ENCODE measurements at places on chromosomes 7 and 10.

DNA sequence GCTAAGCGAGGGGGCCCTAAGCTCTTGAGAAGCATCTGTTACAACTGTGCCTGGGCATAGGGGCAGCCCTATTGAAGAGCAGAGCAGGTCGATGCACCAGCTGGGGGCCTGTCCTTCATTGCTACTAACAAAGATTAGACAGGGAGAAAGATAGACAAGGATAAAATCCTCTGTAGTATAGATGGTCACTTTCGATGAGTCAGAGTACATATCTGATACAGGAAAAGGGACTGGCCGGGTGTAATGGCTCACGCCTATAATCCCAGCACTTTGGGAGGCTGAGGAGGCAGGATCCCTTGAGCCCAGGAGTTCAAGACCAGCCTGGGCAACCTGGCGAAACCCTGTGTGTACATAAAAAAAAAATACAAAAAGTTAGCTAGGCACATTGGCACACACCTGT lies 13.6 kb downstream of the OPTN start:
- DNase-seq, result no peak

GRCh38 chr10:126570621-126571602 lies 99.6 kb downstream of the C10orf90 start:
- DNase-seq, result no peak

DNA sequence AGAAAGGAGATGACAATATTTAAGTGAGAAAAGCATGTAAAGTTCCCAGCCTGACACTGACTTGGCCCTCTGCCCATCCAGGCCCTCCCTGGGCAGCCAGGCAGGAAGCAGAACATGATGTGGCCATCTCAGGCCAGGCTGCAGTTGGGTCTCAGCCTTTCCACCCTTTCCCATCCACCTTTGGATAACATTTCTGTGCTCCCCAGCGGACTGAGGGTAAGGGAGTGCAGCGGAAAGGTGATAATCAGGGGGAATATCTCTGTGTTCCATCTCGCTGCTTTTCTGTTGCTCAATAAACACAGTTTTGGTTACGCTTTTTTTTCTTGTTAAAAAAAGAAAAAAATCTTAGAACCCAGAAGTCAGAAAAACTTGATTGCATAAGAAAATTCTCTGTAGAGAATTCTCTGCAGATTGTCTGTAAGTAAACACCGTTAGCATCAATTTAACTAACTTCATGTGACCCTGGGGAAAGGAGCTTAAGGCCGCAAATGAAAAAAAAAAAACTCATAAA lies 37.2 kb upstream of the TARP start:
- peak; percentile 70 for DNase-seq

DNA sequence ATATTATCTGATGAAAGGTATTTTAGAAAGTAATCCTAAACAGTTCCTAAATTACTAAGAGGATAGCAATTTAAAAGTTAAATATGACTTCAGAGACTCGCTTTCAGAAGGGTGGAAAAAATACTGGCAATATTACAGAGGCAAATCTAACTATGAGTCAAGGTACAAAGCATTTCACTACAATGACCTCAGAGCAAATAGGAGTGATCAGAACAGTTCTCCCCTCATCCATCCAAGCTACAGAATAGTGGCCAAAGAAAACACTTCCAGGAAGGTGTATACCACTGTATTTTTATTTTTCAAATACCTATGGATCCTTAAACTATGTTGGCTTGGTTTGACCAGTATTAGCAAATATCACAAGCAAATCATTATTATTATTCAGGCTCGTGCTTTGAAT lies 112.8 kb upstream of the ODAD2 start:
- no peak for DNase-seq

DNA sequence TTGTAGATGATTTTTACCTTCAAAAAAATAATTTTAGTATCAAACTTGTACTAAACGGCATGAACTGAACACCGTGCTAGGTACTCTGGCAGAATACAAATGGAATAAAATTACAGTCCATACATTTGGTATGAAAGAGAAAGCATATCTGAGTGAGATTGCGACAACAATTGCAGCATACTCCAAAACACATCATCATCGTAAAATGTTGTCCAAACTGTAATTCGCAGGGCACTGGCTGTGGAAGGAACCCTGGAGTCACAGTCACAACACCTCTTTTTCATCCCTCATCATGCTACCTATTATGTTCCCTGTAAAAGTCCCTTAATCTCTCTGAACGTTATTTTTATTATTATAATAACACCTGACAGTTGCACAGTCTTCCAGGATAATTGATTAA lies 13.5 kb downstream of the CREM start:
- DNase-seq, result no peak

GRCh38 chr7:18126281-18126680 lies 98.6 kb upstream of the PRPS1L1 start:
- DNase-seq, result no peak

- no peak for DNase-seq
Measured at GRCh38 chr7:138470391-138471157, 10.5 kb downstream of the TRIM24 start.

DNA sequence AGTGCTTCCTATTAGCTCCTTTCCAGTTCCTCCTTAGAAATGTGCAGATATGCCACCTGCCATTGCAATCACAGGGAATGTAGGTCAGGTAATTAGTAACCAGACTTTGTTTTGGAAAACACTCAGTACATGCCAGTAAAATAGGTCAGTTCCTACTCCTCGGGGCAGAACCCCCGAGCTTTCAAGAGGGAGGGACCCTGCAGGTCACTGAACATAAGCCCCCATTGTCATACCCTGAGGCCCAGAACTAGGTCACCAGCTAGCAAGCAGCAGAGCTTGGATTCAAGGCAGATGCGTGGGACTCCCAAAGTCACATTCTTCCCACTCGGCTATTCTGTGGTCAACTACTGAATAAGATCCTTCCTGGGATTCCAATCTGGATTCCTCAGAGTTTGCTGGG lies 104.8 kb downstream of the PPP1R3C start:
- DNase-seq, result no peak

- no peak for DNase-seq
Measured at GRCh38 chr10:116170815-116171250, 102.2 kb downstream of the GFRA1 start.

DNA sequence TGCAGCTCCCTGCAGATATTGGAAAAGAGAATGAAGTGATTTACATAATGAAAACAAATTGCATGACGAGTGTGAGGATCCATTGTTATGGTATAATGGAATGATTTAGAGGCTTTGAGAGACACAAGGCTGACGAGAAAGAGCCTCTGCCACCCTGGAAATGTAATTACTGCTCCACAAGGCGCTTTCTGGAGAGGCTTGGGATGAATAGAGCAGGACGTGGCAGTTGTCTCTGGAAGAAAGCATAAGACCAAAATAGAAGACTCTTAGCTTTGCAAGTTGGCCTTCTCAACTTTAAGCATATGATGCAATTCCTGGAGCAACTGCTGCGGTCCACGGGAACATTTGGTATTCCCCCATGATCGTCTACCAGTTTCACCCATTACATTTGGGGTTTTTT lies 181.9 kb upstream of the TCF7L2 start:
- DNase-seq, result no peak

- no peak for DNase-seq
Measured at GRCh38 chr7:50085344-50085743, 7.7 kb downstream of the ZPBP start.

GRCh38 chr10:84613336-84614021 lies 285.1 kb downstream of the CCSER2 start:
- no peak for DNase-seq

GRCh38 chr7:46318276-46318675 lies 397.2 kb upstream of the IGFBP3 start:
- no peak for DNase-seq

DNA sequence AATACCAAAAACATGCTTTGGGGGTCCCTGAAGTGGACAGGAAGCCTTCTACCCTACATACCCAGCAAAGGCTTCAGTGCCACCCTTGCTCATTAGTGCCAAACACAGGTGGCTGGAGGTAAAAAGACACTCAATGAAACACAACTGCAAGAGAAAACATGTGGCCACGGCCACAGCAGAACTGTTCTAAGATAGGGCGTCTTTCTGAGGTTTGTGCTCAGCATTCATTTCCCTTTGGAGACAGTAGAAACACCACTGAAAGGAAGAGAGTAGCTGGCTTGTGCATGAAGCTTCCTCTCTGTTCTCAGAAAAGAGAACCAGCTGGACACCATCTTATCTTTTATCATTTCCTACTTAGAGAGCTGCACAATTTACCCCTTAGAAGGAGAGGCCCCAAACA lies 143.0 kb downstream of the PLXNA4 start:
- peak; percentile 42 for DNase-seq

DNA sequence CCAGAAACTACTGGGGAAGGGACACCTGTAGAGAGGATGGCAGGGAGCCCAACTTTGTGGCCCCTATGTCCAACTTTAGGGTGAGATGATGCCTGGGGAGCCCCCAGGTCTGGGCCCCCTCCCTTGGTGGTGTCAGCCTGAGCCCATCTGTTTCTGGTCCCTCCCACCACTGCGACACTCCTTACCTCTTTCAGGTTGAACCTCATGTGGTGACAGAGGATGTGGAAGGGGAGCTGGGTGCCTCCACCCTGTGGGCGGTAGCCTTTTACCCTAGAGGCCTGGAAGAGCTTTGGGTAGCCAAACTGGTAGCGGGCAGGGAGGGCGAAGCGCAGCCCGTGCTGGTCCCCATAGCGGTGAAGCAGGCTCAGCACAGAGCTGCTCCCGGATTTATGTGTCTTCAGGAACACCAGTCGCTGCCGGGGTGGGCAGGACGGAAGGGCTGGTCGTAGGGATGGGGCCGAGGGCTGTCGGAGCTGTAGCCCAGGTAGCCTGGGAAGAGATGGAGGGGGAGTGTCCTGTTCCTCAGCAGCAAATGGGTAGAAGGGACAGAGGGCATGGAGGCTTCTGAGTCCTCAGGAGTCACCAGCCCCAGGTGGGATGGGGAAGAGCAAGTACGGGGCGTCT lies 2.0 kb downstream of the GAL3ST4 start:
- no peak for DNase-seq

DNA sequence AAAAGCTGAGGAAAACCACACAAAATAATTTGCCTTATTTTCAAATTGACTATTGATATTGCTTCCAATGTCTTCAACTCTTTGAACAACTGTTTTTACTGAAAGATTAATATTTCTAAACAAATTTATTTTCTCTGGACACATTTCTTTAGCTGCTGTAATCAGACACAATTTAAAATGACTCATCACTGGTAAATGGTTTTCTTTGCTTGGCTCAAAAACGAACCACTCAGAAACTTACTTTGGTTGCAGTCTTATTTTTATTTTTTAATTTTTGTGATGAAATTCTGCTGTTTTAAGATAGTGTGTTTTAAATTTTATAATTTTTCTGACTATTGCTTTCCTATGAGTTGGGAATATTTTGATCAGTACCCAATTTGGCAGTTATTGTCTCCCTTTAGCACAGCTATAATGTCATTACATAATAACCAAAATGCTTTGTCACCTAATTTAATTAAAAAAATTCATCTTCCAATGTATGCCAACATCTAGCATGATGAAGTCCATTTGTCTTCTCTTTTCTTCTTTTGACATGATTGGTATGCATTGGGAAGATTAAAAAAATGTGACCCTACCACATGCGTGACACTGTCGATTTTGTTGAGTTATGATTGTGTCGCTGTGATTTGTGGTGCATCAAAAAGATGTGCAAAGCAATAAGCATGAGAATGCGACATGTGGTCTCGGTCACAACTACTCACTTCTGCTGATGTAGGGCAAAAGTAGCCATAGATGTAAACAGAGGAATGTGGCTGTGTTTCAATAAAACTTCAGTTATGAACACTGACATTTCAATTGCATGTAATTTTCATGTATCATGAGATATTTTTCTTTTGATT lies 222.3 kb downstream of the SUGCT start:
- no peak for DNase-seq

GRCh38 chr10:114825513-114826253 lies 4.1 kb downstream of the FHIP2A start:
- DNase-seq, result no peak

- DNase-seq, result peak; percentile 64
Measured at GRCh38 chr10:68156373-68157185, 47.3 kb downstream of the MYPN start.

DNA sequence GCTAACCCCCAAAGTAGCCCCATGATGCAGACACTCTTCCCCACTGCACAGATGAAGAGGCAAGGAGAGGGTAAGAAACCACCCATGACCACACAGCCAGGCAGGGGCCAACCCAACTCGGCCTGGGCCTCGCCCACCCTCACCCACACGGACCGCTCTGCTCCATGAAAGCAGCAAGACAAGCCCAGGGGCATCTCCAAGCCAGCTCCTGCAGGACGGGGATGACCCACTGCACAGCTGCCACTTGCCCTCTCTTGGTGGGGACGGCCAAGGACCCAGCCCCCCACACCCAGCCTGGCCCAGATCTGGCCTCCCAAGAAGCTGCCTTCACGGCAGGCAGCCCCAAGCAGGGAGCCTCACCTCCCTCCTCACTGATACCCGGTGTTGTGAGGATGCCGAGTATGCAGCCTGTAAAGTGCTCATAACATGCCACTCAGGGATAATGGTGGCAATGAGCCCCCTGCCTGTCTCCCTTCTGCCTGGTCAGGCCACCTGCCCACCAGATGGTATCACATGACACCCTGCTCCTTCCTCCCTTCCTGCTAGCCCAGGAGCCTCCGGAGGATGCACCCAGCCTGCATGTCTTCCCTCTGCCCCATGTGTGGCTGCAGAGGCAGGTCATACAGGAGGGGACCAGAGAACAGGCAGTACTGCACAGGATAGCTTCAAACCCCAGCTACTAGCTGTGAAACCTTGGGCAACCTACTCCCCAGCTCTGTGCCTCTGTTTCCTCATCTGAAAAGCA lies 23.3 kb downstream of the OGDHL start:
- no peak for DNase-seq

DNA sequence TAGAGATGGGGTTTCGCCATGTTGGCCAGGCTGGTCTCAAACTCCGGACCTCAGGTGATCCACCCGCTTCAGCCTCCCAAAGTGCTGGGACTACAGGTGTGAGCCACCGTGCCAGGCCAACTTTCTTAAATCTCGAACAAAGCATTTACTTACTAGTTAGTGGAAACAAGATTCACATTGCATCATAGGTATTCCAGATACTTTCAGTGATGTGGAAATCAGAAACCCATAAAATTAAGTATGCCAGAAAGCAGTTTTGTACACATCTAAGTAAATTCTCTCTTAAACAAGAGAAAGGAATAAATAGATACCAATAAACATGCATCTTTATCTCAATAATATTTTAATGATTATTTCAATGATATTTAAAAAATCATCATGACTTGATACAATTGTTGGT lies 75.5 kb downstream of the DGKI start:
- no peak for DNase-seq

- DNase-seq, result no peak
Measured at GRCh38 chr10:15046626-15047025, 2.9 kb downstream of the OLAH start.

GRCh38 chr10:123651421-123652047 lies 14.6 kb upstream of the GPR26 start:
- DNase-seq, result no peak

GRCh38 chr10:121988361-121989324 lies at the start of gene TACC2:
Gene TACC2 (plus strand): TSS chr10:121989163. CDS start chr10:122021982, 32,819 bp downstream.
- DNase-seq, result no peak

DNA sequence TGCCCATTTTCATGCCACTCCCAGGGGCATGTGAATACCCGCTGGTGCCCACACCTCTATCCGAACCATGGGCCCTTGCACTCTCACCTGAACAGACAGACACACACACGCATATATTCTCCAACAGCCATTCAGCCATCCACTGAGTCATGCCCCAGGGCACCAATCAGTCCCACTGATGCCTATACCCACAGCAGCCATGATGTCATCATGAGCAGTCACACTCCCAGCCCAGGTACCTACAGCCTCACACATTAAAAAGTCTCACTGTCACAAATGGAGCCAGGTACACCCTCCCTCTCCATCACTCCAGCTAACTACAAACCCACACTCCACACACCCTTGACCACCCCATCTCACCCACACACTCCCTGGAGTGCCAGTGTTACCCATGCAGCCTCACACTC lies 12.2 kb downstream of the VSIR start:
- DNase-seq, result no peak

GRCh38 chr7:158284617-158285382 lies 302.8 kb downstream of the PTPRN2 start:
- no peak for DNase-seq

Data from inflammatory macrophage (primary cell).